Cortex of kidney (tissue), 1 donor: ENCODE measurements at places on chromosomes 6 and 20.

- DNase-seq: no peak
Observed at GRCh38 chr6:167293590-167294091, 2.5 kb downstream of the UNC93A start.

GRCh38 chr6:36387440-36388303, at the start of gene ETV7:
TSS of gene ETV7 (minus strand) at chr6:36387669. CDS start at chr6:36387541, 128 bp downstream.
- DNase-seq: no peak

GRCh38 chr6:72245565-72245964, 359.2 kb downstream of the RIMS1 start:
- no peak for DNase-seq

- DNase-seq: no peak
Observed at GRCh38 chr6:35769211-35769610, 7.2 kb upstream of the CLPSL2 start.

DNA sequence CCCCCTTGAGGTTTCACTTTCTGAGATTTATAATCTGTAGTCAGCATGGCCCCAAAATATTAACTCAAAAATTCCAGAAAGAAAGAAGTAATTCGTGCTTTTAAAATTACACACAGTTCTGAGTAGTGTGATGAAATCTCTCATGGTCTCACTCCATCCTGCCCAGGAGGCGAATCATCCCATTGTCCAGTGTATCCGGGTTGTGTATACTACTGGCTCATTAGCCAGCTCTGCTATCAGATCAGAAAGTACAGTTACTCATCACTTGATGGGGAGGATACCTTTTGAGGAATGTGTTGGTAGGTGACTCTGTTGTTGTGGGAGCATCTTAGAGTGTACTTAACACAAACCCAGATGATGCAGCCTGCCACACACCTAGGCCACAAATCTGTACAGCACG, 65.2 kb downstream of the CDC5L start:
- DNase-seq: no peak

GRCh38 chr20:1893721-1894470, 1.3 kb upstream of the SIRPA start:
- DNase-seq: no peak

DNA sequence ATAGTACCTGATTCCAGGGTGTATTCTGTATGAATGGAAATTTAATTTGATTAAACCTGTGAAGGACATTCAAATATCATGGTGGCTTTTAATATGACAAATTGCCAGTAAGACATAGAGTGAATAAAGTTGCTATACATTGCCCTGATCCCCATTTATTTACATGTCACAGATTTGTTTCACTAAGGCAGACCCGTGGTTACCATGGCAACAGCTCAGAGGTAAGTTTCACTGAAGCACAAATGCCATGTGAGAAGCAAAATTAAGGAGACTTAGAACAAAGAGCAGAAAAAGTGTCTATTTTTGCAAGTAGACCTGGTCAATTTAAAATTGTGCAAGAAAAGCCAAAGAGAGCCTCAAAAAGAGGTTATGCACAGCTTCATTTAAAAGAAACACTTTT, 63.7 kb downstream of the PXDC1 start:
- no peak for DNase-seq

DNA sequence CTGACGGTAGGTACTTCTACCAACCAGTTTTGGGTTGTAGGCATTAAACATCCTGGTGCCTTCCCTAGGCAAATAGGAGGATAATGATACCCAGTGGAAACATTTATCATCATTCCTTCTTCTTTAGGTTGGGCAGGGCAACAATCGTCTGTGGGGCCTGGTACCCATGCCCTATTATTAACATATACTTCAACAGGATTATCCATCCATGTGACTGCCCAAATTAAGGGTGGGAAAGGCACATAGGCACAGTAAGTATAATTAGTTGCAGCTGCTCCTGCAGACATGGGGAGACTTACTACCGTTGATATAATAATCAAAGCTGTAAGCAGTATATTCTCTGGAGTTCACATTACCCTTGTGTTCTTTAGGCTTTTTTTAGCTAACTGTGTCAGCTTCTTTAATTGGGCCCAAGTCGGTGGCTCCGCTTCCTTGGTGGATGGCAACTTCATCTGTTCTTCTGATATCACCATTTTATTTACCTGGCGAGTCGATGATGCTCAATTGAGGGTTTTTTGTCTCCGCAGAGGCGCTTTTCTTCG, 16.8 kb downstream of the RPL7L1 start:
- DNase-seq: no peak

GRCh38 chr6:73180763-73181619, 44.3 kb downstream of the KHDC1L start:
- no peak for DNase-seq

- DNase-seq: no peak
Observed at GRCh38 chr6:141653590-141653989, 479.1 kb upstream of the GJE1 start.

DNA sequence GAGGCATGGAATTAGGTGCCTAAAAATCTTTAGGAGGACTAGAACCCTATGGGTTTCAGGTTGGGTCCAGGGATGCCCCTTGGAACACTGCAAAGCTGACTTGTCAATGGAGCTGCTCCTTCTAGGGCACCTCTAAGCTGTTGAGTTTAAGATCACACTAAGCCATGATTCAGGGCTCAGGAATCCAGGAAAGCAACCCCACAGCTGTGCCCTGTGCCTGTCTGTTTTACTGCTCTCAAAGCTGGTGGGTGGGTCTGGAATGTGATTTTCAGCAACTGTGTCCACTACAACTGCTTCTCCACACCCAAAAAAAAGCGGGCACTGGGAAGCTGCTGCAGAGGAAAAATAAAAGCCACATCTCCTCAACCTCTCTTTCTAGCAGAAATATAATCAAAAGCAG, 310.4 kb upstream of the MOCS1 start:
- DNase-seq: no peak

GRCh38 chr6:42147138-42147562, 4.7 kb upstream of the C6orf132 start:
- no peak for DNase-seq

GRCh38 chr6:87473419-87473903, 687 bp downstream of the SLC35A1 start:
- no peak for DNase-seq

DNA sequence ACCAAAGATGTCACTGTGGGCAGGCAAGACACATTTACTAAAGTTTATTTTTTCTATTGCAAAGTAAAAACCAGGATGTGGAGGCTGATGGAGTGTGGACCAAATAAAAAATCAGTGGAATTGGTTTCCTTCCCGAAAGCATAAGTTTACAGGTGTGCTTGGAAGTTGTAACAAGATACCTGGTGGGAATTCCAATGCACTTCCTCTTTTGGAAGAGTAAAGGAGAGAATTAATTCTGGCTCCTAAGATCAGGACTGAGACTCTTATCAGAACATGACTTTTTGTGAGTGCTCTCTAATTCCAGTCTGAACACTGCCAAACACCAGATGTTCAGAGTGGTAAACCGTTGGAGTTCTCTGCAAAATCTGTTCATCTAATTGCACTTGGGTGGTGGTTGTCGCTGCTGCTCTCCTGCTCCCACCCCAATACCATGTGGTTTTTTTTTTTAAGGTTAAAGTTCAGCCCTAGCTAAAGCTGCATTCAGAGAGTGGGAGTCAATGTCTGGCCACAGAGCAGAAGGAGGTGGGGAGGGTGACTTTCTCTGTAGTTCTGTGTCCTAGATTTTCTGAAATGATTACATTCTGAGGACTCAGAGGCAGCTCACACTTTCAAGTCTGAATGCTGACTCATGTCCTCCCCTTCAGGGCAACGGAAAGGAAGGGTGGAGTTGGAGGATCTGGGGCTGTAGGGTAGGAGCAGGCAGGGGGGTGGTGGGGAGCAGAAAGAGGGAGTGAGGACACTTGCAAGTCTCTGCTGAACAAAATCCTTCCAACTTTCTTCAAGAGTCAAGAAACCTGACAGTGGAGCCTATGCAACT, 275.8 kb upstream of the PRDM1 start:
- no peak for DNase-seq

DNA sequence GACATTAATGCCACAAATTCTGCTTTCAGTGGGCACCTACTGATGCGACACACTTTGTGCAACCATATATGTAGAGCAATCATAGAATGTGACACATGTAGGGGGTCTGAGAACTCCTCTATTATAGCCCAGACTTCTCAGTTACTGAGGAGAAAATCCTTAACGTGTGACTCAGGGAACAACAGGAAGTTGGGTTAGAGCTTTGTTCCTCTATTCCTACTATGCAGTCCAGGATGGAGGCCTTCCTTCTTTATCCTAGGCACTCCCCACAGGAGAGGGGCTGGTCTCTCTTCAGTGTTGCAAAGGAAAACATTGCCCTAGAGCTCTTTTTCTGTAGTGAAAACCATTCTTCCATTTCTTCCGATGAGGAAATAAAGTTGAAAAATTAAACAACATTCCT, 39.6 kb upstream of the RCAN2 start:
- no peak for DNase-seq

DNA sequence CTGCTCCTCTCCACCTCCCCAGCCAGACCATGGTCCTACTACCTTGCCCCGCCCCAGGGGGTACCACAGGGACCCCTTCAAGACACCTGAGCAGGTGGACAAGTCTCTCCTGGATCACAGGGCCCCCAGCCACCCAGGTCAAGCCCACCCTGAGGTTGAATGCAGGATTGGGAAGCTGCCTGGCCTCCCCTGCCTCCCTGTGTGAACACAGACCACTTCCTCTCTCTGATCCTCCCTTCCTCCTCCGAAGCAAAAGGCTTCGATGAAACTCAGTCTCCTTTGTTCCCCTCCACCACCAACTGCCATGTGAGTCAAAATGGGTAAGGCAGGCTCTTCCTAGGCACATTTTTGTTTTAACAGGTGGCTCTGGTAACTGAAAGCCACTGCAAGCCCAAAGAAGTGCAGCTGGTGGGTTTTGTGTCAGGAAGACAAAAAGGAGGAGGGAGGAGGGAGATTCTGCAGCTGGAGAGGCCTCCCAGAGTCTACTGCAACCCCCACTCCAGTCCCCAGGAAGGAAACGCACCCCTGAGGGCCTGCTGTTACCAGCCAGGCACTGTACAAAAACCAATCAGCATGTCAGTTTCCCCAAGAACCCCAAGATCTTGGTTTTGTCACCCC, 5.4 kb downstream of the ADA start:
- no peak for DNase-seq

DNA sequence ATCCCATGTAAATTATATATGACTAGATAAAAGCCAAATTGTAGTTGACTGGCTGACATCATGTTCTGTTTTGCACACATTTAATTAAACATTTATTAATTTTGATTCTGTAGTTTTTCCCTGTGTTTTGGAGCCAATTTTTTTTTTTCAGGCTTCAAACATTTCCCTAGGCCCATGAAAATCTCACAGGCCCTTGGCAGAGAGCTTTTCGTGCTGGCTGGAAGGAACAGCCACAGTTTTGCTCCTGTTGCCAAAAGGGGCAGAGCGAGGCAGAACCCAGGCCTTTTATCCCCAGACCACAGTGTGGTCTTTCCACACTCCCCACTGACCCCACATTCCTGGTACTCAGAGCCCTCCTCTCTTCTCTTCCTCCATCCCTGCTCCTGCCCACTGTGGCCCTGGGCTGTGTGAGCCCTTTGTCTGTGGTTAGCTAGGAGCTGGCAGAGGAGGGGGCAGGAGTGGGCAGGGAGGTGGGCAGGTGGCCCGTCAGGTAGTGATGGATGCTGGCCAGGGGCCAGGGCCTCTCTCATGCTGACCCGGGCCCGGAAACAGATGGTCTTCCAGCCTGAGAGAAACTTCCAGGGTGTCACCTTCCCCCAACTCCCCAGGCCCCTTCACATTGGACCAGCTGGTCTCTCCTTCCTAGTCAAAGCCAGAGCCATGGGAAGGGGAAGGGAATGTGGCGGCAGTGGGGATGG, 19.4 kb upstream of the CCM2L start:
- no peak for DNase-seq

GRCh38 chr20:61601361-61601760, 349.3 kb downstream of the CDH4 start:
- DNase-seq: no peak

DNA sequence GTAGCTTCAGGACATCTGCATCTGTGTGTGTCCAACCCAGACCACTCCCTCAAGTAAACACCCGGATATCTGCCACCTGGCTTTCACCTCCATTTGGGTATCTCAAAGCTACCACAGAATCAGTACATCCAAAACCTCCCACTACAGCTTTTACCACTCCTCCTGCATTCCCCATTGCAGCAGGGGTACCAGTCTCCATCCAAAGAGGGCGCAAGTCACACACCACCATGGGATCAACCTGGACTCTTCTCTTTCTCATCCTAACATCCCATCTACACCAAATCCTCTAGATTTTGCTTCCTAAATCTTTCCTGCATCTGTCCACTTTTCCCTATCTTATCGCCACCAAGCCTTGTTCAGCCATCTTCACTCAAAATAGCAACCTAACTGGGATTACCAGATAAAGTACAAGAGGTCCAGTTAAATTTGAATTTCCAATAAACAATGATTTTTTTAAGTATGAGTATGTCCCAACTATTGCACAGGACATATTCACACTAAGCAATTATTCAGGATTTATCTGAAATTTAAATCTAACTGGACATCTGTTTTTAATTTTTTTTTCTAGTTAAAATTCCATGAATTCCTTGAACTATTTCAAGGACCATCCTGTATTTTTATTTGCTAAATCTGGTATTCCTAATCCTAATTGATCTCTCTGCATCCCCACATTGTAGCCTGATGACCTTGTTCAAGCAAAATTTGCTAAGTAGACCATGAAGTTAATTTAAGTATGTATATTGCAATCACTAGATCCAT, 164.3 kb upstream of the MLN start:
- DNase-seq: no peak

GRCh38 chr6:165308926-165309731, at the start of gene C6orf118:
TSS of gene C6orf118 (minus strand) at chr6:165309605. CDS start at chr6:165309586, 19 bp downstream.
- no peak for DNase-seq

DNA sequence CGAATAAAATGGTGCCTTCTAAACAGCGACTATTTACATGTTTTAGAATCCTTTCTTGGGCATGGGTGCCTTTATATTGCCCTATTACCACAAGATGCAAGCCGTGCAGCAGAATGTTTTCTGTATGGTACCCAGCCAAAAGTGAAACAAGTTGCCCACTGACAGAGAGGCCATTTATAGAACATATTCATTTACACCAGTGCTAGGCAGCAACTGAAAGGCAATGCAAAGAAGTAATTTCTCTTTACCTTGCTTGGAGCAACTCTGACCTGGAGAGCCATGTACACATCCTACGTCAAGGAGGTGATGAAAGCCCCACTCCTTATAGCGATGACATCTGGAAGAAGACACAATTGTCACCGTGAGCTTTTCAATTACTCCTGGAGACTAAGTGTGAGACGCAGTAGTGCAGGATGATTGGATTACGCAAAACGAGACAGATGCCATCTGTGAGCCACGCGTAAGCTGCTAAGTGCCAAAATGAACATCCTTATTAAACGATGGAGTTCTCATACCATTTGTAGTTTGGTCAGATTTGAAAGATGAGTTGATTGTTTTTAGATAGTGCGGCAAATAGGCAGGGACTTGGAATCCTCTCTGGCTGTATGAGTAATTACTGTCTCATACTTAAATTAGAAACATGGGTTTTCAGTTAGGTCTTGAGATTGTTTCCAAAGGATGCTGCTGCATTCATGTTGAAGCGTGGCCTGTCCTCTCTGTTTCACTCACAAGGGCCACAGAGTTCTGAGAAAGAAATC, at the start of gene TMEM244:
Gene TMEM244, minus strand, starts transcription at position 408 of the 758 bp plus-strand sequence. Its CDS starts 127 bp downstream, at position 281.
- no peak for DNase-seq

DNA sequence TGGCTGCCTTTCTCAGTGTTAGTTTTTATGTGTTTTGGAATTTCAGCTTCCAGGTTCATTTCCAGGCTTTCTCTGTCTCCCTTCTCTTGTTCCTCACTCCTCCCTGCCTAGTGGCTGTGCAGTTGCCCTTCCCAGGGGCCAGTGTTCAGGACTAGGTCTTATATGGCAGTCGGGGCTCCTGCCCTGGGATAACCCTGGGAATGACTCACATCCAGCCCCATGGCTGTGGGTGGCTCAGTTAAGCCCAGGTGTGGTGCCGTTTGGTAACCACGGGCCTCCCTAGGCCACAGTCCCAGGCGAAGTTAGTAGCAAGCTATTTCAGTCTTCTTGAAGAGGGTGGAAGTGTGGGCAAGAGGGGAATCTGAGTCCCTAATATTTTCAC, 57.4 kb upstream of the DDR1 start:
- DNase-seq: no peak
